Thoracic aorta (tissue), 2 donors: ENCODE measurements at places on chromosomes 6 and 20.

DNA sequence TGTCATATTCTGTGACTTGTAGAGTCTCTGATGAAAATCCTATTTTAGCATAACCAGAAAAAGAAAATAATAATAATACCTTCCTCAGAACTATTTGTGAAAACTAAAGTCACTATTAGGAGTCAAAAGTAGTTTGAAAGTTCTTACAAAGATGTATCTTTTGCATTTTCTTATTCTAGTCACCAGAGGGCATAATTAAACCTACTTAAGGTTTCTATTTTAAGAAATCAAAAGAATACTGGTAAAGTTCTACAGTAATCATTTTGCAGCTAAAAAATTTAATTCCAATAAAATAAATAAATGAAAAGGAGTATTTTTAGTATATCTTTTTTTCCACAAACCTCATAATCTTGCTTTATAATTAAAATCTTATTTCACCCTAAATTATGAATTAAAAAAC lies 28.0 kb upstream of the MCM9 start:
- no peak for DNase-seq

GRCh38 chr6:161507375-161507774 lies 233.5 kb upstream of the AGPAT4 start:
- DNase-seq = no peak

GRCh38 chr6:33018904-33019303 lies 9.5 kb upstream of the HLA-DOA start:
- DNase-seq = no peak

GRCh38 chr20:431012-431904 lies 23.2 kb downstream of the RBCK1 start:
- DNase-seq = no peak

DNA sequence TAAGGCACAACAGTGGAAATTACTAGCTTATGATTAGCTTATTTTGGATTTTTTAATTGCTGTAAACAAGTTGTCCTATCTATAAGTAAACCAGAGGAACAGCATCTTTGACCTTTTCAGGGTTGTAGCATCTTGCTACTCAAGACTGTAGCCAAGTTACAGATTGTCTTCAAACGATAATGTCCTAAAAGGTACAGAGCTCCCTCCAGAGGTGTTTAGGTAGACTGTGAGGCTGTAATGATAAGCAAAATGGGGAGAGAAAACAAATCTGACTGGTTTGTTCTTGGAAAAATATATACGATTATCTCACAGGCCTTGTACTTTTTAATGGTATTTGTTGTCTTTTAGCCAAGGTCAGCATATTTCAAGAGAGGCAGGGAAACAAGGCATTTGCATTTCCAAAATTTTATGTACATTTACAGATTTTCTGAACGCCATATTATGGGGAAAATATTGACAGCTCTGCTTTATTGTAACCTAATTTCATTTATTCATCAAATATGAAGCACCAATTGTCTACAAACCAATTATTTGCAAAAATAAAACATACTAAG lies 273.4 kb downstream of the MEI4 start:
- DNase-seq = no peak

DNA sequence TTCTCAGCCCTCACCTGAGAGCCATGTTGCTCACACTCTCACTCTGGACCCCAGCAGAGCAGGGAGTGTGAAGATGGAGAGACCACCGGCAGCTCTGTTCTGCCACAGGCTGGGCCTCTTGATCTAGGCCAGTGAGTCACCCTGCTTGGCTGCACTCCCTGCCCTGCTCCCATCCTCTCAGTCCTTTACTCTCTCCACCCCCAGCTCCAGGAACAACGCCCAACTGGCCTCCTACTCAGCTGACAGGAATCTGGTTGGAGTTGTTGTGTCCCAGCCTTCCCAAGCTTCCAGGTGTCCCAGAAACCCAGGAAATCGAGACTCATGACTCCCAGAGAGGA lies at the start of gene PSORS1C1:
Gene PSORS1C1 (plus strand): TSS at position 260 of the 338 bp plus-strand sequence. CDS start 14,833 bp downstream, outside the sequence.
- peak; percentile 86 for DNase-seq

GRCh38 chr6:23077772-23078171 lies 508.4 kb downstream of the HDGFL1 start:
- DNase-seq = no peak

DNA sequence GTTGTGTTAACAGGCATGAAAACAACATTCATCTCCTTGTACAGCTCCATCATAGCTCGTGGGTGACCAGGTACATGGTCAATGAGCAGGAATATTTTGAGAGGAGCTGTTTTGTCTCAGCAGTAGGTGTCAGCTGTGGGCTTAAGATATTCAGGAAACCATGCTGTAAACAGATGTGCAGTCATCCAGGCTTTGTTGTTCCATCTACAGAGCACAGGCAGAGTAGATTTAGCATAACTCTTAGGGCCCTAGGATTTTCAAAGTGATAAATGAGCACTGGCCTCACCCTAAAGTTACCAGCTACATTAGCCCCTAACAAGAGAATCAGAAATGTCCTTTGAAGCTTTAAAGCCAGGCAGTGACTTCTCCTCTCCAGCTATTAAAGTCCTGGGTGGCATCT lies 154.2 kb downstream of the BTBD9 start:
- no peak for DNase-seq

DNA sequence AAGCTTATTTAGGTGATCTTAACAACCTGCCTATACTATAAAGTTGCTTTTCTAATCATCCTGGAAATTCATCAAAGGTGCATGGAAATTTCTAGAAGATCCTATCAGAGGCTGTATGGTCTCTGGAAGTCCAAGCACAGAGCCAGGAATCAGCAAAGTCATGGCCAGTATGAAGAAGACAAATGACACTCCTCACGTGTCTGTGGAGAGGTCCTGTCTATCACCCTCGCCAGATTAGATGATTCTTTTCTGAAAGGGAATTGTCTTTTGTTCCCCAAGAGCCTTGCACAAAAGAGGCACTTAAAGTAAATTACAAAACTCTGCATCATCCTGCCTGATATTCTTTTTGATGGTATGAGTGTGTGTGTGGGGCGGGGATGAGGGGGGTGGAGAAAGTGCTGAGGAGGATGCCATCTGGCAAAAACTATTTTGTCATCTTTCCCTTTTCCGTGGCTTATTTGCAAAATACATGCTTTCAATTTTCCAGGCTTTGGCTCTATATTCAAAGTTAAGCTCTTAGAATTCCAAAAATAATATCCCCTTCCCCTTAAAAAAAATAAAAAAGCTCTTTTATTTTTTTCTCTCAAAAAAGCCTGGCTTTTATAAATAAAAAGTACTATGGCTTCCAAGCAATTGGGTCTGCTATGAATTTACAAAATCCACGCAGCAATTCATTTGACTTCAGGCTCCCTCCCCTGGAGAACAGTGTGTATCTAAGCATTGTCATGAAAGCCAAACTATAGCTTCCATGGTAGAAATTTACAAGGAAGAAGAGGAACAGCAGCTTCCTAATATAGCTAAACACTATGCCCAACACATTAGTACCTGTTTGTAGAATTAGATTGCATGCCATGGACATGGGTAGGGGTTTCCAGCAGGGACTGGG lies 185.2 kb upstream of the ARG1 start:
- DNase-seq = no peak

DNA sequence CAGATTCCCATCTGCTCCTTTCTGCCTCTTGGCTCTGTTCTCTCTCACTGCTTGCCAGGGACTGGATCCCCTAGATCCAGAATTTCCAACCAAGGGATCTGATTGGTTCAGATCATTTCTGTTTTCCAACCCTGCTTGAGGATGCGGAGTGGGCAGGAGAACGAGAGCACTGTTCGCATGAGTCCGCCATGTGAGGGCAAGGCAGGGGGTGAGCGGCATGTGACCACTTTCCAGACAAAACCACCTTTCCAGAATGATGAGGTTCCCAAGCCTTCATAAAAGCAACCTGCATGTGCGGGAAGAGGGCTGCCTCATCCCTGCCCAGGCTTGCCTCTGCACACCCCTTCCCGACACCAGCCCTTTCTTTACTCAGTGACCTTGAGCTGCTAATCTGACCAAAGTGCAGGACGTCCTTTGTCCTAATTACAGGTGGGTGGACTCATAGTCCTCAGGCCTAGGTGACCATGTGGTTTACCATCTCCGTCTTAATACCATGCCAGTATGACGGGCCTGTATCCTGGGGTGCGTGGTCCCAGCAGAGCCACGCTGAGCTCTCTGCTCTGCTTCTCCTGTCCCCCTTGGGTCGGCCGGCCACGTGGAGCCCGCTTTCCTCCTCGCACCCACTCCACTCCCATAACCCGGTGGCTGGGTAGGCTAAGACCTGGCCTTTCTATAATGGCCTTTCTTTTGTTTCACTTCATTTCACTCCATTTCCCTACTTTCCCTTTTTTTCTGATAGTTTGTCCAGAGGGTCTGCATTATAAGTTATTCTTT lies 14.4 kb downstream of the NQO2 start:
- no peak for DNase-seq

- peak; percentile 52 for DNase-seq
Observed at GRCh38 chr6:36874443-36875249, at the start of gene PPIL1. Gene PPIL1 (minus strand): TSS chr6:36874803. CDS start chr6:36874772, 31 bp downstream.

DNA sequence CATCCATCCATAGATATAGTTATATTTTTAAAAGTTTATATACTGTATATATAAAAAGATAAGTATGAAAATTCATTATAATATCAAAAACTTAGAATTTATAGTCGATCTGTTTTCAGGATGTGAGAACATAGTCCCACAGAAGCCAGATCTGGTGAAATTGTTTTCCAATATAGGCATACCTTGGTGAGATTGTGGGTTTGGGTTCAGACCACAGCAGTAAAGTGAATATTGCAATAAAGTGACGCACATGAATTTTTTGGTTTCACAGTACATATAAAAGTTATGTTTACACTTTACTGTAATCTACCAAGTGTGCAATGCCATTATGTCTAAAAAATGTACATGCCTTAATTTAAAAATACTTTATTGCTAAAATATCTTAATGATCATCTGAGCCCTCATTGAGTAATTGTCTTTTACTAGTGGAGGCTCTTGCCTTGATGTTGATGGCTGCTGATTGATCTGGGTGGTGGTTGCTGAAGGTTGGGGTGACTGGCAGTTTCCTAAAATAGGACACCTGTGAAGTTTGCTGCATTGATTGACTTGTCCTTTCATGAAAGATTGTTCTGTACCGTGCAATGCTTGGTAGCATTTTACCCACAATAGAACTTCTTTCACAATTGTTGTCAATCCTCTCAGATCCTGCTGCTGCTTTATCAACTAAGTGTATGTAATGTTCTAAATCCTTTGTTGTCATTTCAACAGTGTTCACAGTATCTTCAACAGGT lies 29.8 kb downstream of the AIG1 start:
- DNase-seq = no peak

GRCh38 chr6:150698391-150698790 lies 98.7 kb downstream of the PLEKHG1 start:
- no peak for DNase-seq

DNA sequence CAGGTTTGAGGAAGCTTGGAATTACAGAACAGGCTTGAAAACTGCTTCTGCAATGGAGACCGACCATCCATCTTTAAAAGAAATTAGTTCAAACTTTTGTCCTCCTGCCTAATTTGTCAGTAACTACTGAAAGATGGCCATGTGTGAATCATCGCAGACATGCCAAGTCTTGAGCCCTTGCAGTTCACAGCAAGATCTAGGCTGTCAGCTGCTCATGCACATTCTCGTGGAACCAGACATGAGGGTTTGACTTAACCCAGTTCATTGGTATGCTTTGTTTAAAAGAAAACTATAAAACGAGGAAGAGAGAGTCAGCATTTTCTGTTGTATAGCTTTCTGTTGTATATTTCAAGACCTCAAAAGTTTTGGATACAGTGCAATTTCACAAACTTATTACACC lies 74.0 kb upstream of the SAMD5 start:
- DNase-seq = no peak

DNA sequence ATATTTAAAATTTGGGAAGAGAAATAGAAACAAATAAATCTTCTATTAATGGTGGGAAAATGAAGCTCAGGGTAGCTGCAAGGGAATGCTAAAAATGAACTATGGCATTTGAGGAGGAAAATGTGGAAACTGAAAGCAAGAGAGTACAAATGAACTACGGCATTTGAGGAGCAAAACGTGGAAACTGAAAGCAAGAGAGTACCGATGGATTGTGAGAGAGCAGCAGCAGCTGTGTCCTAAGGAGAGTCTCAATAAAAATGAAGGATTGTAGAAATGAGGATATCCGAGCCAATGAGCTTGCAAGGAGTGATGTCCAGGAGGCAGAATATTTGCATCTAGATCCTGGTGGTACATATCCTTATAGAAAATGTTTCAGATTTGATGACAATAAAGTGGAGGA lies 547.1 kb upstream of the ZNF337 start:
- no peak for DNase-seq
